ENCODE measurements at places on chromosomes 12 and 14.

GRCh38 chr14:64478634-64479250, 13.4 kb downstream of the AKAP5 start:
- no peak for DNase-seq

DNA sequence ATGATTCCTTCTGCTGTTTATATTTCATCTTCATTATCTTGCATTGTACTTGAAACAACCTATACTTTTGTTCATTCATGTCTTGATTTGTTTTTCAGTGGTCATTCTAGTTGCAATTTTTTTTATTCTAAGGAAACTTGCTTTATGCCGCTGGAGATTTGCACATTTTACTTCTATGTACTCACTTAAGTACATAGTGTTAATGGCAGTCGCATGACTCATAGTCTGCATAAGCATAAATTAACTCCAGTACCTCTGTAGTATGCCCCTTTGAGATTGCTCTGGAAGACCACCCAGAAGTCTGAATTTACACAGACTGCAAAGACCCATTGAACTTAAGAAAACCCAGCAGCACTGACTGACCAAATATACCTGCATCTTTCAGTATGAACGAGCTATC, 77.0 kb downstream of the MSRB3 start:
- no peak for DNase-seq

DNA sequence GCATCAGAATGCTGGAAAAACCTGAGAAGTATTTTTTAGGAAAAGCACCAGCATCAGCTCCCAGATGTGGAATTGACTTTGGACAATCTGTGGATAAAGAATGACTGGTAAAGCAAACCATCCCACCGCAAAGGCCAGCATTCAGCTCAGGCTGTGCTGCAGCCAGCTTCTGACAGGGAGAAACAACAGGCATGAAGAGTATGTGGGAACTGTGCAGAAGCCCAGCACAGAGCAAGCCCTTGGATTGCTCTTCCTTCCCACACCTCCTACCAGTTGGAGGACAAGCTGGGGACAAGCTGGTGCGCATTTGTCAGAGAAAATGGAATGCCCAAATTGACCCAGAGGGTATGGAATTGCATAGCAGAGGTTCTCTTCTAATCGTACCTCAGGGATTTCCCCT, 228.1 kb downstream of the ANO2 start:
- DNase-seq = no peak

GRCh38 chr12:108312073-108312659, 26.9 kb downstream of the CMKLR1 start:
- DNase-seq = no peak
